ENCODE measurements at places on chromosomes 16 and 17.

GRCh38 chr16:89717688-89718505, 2.8 kb downstream of the VPS9D1 start:
- no peak for DNase-seq

- no peak for DNase-seq
Observed at GRCh38 chr16:11791144-11791828, 5.8 kb downstream of the ZC3H7A start.

DNA sequence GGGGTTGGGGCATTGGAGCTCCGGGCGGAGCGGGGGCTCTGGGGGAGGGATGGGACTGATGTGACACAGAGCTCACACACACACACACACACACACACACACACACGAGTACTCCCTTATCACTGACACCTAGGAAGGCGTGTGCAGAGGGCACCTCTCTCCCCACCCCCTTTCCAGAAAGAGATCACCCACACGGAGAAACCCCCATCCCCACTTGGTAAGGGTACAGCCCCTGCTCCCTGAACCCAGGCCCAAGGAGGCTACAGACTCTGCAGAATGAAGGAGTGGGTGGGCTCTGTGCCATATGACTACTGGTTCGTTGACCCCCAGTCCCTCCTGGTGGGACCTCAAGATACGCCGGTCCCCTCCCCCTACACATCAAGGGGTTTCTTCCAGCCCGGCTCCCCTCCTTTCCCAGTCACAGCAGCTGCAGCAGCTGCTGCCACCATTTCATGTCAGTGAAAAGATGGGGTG, 8.7 kb upstream of the ARHGAP23 start:
- no peak for DNase-seq

- no peak for DNase-seq
Observed at GRCh38 chr16:53952215-53953208, 248.6 kb downstream of the FTO start.

GRCh38 chr16:69477546-69477945, 53.1 kb downstream of the CYB5B start:
- no peak for DNase-seq

GRCh38 chr16:89805136-89805905, 11.1 kb downstream of the FANCA start:
- DNase-seq: no peak

- DNase-seq: no peak
Observed at GRCh38 chr16:85948138-85948509, 49.2 kb downstream of the IRF8 start.

DNA sequence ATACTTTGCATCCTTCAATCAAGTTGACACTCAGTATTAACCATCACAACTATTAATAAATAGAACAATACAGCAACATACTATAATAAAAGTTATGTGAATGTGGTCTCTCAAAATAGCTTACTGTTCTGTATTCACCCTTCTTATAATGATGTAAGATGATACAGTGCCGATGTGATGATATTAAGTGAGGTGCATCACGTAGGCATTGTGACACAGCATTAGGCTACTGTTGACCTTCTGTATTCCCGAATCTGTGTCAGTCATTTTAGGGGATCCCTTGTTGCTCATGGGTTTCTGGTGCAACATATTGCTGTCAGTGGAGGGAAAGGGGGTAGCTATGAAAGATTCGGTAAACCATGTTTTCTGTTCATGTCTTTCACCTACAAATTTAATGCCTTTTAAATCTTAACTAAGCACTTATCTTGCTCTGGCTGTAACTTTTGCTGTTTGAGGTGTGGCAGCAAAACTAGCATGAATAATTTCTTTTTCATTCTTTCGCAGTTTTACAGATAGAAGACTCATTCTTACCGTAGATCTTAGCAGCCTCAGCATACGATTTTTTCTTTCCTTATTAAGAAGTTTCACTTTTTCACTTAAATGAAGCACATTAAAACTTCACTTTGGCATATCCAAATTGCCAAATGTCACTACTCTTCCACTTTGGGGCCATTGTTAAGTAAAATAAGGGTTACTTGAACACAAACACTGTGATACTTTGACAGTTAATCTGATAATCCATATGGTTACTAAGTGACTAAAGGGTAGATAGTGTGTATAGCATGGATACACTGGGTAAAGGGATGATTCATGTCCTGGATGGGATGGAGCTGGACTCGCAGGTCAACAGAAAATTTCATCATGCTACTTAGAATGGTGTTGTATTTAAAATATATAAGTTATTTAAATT, 29.6 kb downstream of the NFAT5 start:
- DNase-seq: no peak

DNA sequence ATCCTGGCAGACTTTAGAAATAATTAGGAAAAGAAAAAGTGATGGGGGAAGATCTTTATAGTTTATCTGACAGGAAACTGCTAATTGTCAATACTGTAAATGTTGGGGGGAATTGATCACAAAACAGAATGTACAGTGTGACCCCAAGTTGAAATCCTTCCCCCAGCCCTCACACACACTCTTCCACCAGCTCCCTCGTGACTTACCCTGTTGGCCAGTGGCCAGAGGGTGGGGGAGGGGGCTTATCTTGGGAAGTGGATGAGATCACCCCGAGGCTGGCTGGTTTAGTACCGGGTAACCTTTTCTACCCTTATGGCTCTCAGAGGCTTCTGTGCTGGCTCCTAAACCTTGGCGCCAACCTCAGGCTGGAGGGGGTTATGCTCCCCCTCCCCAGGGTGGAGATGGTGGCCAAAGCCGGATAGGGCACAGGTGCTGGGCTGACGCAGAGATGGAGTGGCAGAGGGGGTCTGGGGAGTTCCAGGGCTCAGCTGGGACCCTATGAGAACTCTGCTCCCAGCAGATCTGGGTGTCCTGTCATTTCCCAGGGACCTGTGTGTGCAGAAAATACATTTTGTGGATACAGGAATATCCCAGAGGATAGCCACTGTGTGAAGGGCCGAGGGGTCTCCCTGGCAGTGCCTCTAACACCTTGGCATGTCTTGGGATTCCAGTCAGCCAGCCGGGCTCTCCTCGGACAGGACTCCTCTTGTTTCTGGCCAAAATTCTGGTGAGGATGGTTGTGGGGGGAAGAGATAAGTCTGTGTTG, 18.6 kb downstream of the CDH16 start:
- DNase-seq: peak; percentile 65

GRCh38 chr17:38617967-38618760, 12.4 kb upstream of the SRCIN1 start:
- DNase-seq: no peak

DNA sequence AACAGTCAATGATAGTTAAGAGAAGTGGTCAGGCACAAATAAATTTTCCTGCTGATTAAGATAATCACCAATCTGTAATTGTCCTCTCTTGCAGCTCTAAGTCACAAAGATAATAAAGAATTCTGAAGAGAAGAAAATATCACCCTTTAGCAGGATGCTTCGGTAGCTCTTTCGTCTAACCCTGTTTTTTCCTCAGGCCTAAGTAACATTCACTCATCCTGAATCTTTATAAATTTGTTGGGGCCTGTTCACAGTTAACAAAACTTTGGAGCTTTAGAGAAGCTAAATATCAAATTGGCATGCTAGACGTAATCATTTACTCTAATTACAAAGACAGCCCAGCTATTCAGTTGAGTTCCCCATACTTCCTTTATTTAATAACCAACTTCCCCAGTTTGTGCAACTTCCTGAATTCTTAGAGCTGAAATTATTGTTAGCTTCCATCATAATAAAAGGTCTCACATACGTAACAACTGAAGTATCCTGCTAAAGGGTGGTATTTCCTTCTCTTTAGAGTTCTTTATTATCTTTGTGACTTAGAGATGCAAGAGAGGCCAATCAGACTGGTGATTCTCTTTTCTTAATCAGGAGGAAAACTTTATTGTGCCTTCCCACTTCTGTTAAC, 118.6 kb downstream of the TANGO6 start:
- DNase-seq: no peak

DNA sequence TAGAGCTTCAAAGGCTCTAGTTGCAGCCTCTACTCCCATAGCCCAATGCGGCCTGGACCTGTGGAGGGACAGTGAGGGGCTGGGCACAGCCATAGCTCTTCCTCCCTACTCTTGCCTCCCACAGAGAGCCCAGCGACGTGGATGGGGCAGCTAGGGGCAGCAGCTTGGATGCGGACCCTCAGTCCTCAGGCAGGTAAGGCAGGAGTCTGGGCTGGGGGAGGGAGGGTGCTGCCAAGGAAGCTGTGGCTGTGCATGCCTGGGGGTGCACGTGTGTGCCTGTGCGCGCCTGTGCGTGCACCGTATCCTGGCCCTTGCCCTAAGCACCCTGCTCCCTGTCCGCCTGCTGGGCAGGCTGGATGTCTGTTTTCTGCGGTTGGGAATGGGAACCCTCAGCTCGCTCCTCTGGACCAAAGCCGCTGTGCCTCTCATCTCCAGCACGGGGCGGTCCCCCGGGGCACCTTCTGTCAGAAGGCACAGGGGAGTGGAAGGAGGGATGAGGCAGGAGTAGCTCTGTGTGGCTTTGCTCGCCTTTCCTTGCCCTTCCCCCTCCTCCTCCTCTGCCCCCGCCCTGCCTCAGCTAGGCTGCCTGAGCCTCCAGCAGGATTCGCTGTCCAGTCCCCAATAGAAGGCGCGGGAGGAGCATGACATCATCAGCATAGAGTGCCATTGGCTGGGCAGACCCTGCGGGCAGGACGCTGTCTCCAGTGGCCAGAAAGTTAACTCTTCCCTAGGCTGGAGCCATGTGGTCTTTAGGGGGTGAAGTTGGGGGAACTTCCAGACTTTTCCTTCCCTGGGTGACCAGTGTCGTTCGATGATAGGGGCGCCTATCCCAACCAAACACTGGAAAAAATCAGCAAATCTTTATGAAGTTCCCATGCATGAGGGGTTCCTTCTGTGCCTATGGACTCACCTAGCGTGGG, 797 bp downstream of the PRCD start:
- DNase-seq: peak; percentile 94

DNA sequence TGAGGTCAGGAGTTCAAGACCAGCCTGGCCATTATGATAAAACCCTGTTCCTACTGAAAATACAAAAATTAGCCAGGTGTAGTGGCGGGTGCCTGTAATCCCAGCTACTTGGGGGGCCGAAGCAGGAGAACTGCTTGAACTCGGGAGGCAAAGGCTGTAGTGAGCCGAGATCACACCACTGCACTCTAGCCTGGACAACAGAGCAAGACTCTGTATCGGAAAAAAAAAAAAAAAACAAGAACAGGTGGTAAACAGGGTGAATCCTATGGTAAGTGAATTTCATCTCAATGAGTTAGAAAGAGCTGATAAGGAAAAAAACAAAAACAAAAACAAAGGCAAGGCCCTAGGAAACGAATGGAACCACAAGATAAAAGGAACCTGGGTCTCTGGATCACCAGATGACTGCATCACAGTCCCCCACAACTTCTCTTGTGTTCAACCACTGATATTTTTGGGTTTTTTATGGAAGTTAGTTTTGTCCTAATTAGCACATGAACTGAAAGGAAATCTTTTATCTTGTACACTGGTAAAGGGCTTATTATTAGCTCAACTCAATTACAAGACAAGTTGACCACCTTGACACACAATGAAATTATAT, 21.0 kb downstream of the GLG1 start:
- no peak for DNase-seq

DNA sequence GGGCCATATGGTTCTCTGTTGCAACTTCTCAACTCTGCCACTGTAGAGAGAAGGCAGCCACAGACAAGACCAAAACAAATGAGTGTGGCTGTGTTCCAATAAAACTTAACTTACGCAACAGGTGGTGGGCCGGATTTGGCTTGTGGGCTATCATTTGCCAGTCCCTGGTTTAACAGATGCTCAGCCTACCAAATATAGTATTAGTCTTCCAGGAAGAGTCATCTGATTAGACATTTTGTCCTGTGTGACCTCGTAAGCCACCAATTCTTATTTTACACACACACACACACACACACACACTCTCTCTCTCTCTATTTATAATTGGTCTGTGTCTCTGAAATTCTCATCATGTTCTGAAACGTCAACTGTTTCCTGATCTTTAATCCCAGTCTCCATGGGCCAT, 245.9 kb downstream of the XYLT1 start:
- DNase-seq: peak; percentile 75
